MM.1S (cell line): ENCODE measurements at places on chromosomes 2 and 18.
A peak's percentile ranks its signal among the peaks of the same experiment; 100 is the strongest.

GRCh38 chr2:226791056-226791486 lies 8.5 kb downstream of the IRS1 start:
- peak; percentile 50 for DNase-seq

DNA sequence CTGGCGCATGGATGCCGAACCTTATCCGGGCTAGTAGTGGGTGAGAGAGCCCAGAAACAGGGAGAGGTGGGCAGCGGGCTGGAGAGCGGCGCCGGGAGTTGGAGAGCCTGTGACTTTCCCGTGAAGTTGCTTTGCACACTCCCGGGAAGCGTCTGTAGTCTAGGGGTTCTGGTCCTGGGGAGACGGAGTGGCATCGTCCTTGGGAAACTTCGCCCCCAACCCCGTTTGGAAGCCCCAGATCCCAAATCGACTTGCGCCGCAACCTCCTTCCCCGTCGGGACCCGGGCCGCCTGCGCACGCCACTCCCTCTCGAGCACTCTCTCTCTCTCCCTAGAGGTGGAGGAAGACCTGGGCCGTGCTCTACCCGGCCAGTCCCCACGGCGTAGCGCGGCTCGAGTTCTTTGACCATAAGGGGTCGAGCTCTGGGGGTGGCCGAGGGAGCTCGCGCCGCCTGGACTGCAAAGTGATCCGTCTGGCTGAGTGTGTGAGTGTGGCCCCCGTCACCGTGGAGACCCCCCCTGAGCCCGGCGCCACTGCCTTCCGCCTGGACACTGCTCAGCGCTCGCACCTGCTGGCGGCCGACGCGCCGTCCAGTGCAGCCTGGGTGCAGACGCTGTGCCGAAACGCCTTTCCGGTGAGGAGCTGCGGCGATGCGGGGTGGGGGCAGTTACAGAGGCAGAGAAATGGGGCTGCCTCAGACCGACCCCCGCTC lies 456 bp downstream of the DOK1 start:
- DNase-seq, result peak; percentile 61

GRCh38 chr2:236168110-236169080 lies at the start of gene GBX2:
Gene GBX2 (minus strand): TSS chr2:236168386. CDS start chr2:236167971, 415 bp downstream.
- DNase-seq, result no peak

DNA sequence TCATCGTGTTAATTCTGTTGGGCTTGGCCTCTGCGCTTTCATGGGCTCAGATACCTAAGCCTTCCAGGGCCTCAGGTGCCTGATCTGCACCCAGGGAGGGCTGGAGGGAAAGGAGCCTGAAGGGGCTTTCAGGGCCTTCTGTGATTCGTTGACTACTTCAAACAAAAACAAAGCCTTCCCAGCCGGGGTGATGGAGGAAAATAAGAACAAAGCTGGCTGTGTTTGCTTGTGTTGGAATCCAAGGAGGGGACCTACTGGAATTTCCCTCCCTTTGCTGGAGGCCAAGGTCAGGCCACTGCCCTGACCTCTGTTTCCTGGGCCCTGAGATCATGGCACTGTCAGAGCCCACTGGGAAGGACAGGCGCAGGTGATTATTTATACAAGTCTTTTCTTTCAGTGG lies 135.3 kb downstream of the KLHL29 start:
- no peak for DNase-seq

- DNase-seq, result no peak
Observed at GRCh38 chr2:235663875-235664274, 170.0 kb downstream of the AGAP1 start.

- DNase-seq, result no peak
Observed at GRCh38 chr2:213150315-213151097, 906 bp downstream of the IKZF2 start.

DNA sequence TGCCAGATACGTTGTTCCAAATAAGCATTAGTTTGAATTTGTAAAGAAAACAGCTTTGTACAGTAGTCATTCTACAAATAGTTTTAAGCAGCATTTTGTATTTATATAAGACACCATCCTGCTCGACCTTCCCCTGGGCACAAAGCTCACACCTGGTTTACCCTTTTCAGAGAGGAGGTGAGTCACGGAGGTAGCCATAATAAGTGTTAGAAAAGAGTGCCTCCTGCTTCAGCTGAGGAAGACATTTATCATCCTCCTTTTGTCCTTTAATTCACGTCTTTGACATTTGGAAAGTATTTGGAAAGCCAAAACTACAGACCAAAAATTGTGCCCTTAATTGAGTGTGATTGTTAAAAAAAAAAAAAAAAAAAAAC lies 6.8 kb downstream of the RAB12 start:
- DNase-seq, result no peak

- no peak for DNase-seq
Observed at GRCh38 chr18:51077217-51077616, 47.2 kb downstream of the SMAD4 start.

DNA sequence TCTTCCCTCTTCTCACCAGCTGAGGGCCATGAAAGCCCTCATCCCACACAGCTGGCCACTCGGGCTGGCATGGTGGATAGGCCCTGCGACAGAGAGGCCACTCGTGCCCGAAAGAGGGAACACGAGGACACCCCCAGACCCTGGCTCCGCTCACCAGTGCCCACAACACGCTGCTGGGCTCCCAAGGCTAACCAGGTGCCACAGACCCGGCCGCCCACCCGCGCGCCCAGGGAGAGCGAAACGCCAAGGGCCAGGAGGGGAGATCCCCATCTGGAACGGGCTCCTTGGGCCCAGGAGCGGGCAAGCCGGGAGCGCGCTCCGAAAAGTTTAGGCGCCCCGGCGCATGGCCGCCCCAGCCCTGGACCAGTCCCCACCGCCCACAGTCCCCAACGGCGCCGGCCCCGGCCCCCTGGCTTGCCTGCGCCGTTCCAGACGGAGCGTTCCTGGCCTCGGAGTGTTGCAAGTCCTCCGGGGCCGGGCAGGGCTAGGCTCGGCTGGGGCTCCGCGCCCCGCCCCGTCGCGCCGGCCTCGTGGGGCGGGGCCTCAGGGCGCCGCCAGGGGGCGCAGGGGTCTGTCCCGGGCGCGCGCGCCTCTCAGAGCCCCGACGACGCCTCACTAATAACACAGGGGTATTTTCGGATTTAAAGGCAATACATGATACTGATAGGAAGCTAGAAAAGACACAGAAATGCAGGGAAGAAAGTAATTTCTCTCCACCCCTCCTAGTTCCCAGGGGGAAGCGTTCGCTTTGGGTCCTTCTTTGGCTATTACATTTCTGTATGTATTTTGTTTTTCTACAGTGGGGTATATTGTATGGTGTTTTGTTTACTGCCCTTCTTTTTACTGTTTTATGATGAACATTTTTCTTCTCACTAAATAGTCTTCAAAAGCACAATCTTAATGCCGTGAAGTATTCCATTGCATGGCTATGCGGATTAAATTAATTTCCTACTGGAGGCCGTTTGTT lies at the start of gene TMBIM1:
Gene TMBIM1 (minus strand): TSS at position 456 of the 967 bp plus-strand sequence. CDS start 10,362 bp downstream, outside the sequence.
- DNase-seq, result peak; percentile 82

GRCh38 chr2:66428986-66429612 lies 5.8 kb upstream of the MEIS1 start:
- peak; percentile 71 for DNase-seq

DNA sequence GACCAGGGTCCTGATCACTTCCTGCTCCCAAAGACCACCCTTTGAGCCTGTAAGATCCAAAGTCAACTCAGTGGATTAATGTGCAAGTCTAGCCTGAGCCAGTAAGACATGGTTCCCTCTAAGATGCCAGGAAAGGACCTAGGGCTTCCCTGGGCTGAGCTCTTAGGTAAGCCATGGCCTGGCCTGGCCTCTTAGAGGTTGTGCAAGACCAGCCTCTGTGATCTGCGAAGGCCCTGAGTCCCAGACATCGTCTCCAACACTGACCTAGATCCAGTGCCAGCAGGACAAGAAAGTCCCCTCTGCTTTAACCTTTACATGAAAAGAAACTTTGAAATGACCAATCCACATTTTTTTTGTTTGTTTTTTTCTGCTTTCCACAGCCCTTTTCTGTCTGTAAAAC lies 73.6 kb upstream of the CYP1B1 start:
- DNase-seq, result no peak

- DNase-seq, result no peak
Observed at GRCh38 chr2:185381631-185382030, 357.0 kb upstream of the FSIP2 start.

DNA sequence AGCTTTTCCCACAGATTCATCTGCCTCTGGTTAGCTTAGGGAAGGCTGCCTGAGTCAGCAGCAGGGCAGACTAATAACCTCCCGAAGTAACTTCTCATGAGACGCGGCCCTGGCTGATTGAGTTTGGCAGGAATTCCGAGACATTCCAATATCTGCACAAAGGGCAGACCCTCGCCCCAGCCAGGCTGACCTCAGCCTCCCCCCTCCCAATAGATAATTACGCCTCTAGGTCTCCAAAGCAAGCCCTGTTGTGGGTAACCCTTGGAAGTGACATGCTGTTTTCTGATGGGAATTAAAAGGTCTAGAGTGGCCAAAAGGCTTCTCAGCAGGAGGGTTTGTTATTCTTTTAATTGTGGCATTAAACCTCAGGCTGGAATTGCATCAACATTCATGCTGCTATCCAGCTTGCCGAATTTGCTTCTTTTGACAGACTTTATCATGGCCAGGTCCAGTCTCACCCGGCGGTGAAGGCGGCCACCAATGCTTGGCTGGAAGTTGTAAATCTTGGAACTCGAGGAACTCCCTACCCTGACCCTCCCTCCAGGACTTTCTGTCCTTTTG lies 98.0 kb upstream of the SLC14A2 start:
- no peak for DNase-seq

GRCh38 chr2:70477441-70477844 lies 76.2 kb downstream of the TGFA start:
- DNase-seq, result no peak

- DNase-seq, result no peak
Observed at GRCh38 chr2:241031436-241032165, 33.2 kb downstream of the SNED1 start.

DNA sequence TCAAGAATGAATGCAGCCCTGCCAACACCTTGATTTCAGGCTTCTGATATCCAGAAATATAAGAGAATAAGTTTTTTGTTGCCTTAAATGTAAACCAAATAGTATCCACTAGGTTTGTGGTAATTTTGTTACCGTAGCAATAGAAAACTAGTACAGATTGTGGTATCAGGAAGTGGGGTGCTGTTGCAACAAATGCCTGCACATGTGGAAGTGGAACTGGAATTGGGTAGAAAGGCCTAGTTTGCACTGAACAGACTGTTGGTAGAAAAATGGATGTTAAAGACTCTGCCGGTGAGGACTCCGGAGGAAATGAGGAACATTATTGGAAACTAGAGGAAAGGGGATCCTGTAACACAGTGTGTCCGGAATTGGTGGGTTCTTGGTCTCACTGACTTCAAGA lies 145.8 kb upstream of the MGAT5 start:
- DNase-seq, result no peak

DNA sequence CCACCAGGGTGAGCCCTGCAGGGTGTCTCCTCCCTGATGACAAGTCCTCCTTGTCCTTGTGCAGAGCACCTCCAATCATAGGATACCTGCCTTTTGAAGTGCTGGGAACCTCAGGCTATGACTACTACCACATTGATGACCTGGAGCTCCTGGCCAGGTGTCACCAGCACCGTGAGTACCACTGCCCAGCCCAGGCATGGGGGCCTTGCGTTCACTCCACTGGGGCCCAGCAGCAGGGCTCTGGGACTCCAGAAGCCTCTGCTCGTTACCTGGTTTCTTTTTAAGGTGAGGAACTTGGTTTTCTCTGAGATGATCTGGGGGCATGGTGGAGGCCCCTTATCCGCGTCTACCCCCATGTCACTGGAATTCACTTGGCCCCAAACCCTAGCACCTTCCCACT lies 36.5 kb upstream of the RPL31 start:
- DNase-seq, result no peak

- DNase-seq, result no peak
Observed at GRCh38 chr2:12243381-12243780, 473.4 kb upstream of the TRIB2 start.

DNA sequence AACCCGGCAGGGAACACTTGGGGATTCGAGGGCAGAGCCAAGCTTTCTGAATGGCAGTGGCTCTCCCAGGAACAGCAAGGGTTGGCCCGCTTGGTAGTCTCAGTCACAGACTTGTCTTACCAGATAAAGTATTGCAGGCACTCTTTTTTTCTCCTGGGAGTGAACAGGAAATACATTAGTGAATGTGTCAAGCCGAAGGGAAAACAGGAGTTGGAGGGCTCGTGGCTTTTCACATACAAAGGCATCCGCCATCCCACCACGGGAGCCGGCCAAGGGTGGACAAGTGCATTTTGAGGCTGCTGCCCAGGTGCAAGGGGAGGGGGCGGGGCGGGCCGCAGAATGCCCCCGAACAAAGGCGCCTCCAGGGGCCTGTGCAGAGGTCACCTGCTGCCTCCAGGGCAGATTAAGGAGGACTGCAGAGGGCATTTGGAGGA lies 163.3 kb upstream of the SIX3 start:
- no peak for DNase-seq

DNA sequence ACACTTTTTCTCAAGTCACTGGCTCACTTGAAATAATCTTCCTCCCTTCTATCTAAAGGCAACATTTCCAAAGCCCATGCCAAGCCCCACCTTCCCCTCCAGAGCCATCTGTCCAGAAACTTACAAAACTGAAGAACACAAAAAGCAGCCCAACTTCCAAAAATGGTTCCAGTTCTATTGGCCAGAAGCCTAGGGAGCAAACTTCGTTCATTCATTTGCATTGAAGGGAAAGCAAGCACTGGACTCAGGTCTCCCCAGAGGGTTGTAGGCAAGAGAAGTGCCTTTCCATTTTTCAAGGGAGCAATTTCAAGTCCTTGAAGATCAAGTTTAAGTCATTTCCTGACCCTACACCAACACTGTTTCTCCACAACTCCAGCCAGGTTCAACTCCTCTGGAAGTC lies 585.0 kb downstream of the BCL11A start:
- no peak for DNase-seq

DNA sequence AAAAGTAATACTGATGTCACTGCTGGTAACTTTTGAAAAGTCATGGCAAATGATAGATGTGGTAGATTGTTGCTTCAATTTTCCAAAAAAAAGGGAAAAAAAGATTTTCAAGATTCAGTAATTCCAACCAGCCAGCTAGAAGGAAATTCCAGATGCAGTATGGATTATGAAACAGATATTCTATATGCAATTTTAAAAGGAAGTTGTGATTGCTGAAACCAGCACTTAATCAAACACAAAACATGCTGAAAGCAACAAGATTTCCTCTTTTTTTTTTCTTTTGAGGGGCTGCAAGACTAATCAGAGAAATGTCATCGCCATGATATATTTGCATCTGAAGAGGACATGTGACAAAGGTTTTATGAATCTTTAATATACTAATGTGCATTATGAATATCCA lies 5.1 kb upstream of the HNMT start:
- no peak for DNase-seq

DNA sequence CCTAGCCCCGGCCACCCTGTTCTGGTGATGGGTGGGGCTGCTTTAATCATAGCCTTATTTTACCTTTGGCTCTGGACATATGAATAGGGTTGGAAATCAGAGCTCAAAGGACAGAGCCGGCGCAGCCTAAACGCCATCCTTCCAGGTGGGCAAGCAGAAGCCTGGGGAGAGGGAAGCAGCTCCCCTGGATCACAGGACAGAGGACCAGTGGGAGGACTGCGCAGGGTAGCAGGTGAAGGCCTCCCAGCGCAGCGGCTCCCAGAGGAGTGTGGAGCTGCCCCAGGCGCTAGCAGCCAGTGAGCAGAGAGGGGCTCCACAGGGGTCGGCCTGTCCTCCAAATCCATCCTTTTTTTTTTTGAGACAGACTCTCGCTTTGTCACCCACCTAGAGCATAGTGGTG lies 16.4 kb upstream of the CYS1 start:
- DNase-seq, result no peak
